ENCODE measurements at places on chromosomes 11 and 22. TPM values are rescaled to one million over a fixed set of nuclear protein-coding genes. Genes with fewer than 3 reads are reported as not detected.

Gene TFIP11
- total RNA-seq: 36.2 TPM

Gene OR52E8
- total RNA-seq: not detected

Gene MYBPC3
- total RNA-seq: 2.1 TPM

DNA sequence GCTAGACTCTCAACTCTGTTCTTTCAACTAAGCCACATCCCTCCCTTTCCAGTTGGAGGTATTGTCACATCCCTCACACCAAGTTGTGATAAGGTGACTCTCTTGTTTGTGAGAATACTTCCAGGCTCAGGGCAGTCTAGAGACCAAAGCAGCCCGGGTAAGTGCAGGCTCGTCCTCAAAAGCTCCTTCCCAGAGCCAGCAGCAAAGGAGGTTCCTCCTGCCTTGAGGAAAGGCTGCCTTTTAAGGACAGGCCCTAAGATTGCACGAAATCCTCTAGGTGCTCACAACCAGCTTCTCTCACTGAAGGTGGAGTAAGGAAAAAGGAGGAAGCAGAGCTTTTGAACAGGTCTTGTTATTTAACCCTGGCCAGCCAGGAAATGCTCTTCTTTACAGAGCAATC, 53.4 kb downstream of the SMCO4 start:
- no peak for DNase-seq

DNA sequence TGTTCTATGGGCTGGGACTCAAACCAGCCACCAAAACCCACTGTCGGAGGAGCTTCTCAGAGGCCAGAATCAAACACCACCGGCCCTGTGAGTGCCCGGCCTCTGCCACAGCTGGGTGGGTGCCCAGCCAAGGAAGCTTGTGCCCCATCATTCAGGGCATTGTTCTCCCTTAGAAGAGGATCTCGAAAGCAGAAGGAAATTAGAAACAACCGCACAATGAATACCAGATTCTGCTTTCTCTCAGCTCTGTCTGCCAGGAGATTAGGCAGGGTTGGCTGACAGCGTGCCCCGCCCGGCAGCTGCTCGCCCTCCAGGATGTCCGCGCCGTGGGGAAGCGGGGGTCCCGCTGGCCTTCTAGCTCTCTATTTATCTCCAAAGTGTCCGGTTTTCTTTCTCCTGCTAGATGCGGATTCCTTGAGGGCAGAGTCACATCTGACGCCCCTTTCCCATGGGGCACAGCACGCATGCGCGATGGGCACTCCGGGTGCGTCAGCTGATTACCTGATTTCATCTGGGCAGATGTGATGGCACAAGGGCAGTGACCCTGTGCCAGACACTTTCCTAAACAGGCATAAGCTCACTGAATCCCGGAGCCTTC, 25.5 kb downstream of the SCGB1A1 start:
- DNase-seq: peak; percentile 53

- no peak for DNase-seq
These were observed 788 bp downstream of the CD82 start for GRCh38 chr11:44565953-44566949.

- DNase-seq: peak; percentile 6
These were observed 723 bp upstream of the C22orf31 start for GRCh38 chr22:29062286-29062821.

DNA sequence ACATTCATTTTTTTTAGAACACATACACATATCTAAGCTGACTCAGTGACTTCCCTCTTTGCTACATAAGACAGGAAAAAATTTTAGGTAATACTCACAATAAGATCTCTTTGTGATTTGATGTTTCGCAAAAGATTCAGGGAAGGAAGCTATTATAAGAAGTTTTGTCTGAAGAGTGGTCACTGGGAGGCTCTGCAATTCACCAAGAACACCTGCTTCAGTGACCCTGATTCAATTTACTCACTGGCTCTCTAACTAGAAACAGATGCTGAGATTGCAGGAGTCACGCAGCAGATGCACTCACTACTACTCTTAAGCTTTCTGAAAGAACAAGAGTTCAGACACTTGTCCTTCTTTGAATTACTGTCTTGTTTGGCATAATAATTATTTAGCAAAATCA, 193.6 kb upstream of the DDI1 start:
- DNase-seq: no peak

DNA sequence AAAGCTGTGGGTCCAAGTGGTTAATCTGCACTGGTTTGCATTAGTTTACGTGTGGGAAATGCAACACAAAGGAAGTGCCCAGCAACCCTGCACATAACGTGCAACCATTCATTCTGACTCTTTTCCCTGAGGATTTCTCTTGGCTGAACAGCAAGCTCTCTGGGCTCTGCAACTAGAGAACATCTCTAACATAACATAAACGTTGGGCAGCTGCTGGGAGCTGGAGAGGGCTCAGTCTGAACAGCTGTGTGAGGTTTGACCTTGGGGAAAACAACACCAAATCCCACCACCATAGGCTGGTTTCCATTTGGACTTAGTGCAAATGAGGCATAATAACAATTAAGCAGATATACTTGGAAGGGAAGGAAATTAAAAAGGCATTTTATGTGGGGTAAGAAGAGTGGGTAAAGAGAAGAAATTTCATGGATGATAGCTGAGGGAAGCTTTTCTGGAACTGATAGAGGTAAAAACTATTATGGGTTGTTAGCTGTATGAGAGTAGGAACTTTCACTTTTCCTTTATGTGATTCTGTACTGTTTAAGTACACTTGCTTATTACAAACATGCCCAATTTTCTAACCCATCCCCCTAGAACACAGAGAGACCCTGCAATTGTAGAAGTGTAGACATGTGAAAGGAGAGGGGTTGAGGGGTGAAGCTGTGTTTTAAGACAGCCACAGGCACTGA, 76.2 kb downstream of the SNX19 start:
- DNase-seq: no peak

Data from adrenal gland (tissue), 19 donors.